ENCODE measurements at places on chromosomes 4 and X.

GRCh38 chr4:163590619-163591264, 96.3 kb downstream of the TMA16 start:
- DNase-seq = peak; percentile 65

DNA sequence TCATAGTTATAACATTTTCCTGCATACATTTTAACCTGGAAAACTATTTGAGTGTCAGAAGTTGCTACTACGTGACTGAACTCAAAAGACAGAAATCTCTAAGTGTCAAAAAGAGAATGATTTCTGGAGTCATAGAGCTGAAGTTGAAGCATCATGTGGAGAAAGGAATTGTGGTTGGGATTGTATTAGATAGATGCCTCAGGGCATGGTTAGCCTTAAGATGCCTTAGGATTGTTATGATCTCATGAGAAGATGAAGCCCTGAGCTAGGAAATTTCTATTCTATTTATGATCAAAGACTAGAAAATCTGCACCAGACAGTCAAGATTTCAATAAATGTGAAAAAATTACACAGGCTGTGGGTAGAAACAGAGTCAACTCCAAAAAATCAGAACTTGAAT, 20.2 kb downstream of the EPGN start:
- DNase-seq = no peak

DNA sequence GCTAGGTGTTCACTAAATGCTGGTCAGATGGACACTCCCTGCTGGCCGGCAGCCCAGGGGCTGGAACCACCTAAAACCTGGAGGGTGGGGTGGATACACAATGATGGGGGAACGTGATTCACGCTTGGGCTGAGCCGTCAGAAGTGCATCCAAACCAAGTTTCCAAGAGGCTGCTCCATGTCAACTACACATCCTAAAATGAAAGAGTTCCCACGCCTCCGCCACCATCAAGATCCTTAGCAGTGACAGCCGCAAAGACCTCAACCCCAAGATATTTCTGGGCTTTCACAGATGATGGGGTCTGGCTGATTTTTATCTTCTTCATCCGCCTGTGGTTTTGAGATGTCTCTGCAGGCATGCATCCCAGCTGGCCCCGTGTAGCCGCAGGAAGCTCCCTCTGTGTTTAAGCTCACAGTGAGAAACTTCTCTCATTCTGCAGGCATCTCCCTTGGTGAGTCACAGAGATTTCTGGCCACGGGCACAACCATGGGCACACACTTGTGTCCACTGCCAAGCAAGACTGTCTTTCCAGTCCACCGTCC, 84.4 kb downstream of the HTRA3 start:
- no peak for DNase-seq

GRCh38 chrX:14777525-14777924, 95.3 kb downstream of the FANCB start:
- DNase-seq = peak; percentile 7

GRCh38 chr4:146165840-146166239, 9.7 kb upstream of the LSM6 start:
- DNase-seq = no peak

DNA sequence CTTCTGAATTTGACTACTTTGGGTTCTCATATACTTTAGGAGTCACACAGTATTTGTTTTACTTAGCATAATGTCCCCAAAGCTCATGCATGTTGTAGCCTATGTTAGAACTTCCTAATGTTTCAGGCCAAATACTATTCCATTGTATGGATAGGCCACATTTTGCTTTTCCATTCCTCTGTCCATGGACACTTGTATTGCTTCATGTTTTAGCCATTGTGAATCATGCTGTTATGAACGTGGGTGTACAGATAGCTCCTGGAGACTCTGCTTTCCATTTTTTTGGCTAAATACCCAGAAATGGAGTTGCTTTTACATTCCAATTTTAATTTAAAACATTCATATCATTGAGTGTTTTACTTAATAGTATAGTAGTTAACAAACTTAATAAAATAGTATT, 54.5 kb downstream of the HTT start:
- no peak for DNase-seq

GRCh38 chr4:37885496-37885895, 5.4 kb upstream of the TBC1D1 start:
- DNase-seq = peak; percentile 57

DNA sequence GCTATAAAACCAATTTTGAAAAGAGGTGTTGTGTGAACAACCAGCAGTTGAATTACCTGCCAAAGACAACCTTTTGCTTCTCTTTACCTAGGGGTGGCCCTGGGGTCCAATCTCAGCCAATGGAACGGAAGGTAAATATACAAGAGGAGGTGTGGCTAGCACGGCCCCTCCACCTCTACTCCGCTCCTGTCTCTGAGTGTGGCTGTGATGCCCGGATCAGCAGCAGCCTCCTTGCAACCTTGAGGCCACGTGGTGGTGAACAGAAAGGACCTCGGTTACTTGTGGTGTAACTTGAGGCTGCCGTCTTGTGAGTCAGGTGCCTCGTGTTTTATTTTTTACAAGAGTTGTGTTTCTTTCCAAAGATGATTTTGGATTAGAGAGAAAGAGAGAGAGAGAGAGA, 121.5 kb upstream of the PPP2R3B start:
- no peak for DNase-seq

- no peak for DNase-seq
Observed at GRCh38 chr4:163556177-163556576, 61.7 kb downstream of the TMA16 start.

DNA sequence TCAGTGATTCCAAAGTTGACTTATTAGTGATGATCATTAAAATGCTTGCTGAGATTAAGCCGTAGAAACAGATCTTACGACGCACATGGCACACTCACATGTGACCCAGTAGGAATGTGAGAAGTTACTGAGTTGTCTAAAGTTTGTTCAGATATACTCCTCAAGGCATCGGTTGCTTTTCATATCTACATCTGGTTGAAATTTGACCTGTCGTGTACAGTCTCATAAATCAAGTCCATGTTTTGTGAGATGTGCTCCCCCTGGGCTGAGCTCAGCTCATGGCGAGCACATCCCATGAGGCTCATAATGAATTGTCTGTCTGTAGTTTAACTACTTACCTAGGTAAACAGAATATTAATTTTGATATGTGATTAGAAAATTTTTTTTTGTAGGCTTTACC, 67.0 kb downstream of the TNIP2 start:
- DNase-seq = no peak

GRCh38 chr4:28176942-28177341, 1316.3 kb downstream of the STIM2 start:
- no peak for DNase-seq

DNA sequence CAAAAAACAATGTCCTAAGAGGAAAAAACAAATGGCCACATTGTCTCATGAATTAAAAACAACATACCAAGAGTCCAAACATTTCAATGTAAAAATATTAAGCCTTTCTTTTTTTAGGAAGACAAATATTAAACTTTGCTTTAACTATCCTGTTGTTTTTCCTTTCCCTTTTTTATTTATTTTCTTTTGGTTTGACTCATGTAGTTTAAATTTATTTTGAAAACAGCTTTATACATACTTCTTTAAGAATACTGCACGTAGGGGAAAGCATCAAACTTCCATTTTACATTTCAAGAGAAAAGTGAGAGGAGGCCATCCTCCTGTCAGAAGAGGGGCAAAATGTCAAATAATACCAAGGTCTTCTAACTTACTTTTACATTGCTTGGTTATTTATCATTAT, 8.7 kb downstream of the GAB1 start:
- DNase-seq = no peak

DNA sequence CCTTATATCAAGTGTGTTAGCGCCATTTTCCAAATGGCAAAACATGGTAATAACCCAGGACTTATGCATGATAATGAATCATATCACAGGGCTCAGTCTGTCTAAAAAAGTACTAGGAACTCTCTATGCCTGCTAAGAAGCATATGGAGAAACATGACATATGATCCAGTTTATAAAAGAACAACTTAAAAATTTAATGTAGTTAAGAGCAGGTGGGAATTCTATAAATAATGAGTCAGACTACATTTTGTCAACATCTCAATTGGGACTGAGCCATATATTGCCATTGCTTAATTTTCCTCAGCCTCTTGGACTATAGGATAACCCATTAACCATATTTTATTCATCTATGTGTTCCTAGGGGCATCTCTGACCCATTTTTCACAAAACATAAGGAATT, 360.4 kb upstream of the AGA start:
- no peak for DNase-seq

DNA sequence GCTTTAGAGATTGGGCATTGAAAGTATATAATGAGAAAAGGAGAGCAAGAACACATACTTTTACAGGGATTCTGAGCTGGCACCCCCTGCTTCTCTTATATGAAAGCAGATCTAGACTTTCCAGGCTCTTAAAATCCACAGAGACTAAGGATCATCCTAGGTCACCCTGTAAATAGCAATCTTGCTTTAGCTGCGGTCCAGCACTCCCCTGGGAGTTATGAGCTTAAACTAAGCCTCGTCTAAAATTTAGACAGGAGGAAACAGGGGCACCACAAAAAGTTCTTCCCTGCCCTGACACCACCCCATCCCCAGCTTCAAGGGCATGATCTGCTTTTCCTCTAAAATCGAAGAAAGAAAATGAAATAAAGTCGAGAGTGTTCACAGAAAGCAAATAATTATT, 143.3 kb upstream of the KCNIP4 start:
- DNase-seq = no peak

DNA sequence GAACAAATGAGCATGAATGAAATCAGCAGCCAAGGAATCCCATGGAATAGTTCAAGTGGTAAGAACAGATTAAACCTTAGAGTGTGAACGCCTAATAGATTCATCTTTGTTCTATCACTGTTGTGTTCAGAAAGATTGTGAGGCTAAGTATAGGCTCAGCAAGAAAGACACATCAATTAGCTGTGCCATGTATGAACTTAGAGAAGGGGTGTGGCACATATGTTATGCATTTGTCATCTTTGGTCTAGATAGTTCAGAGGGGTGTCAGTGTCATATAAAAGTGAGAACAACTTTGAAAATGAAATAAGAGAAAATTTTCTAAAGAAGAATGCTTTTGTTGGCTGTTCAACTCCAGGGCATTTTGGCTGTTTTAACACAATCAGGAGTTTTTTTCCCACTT, 9.4 kb downstream of the DAPP1 start:
- DNase-seq = no peak

DNA sequence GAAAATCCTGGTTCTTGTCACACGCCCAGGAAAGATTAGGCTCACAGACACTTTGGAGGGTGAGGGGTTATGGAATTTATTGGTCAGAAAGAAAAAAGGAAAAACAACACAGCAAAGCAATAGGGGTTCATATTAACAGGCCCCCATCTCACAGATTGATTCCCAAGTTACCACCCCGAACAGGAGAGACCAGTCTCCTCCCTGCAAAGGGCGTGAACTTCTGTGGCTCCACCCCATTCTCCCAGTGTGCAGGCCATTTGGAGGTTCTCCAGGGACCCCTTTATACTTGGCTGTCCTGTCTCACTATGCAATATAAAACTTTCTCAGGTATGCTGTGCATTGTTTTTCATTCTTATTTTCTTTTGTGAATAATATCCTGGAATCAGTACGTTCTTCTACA, 7.4 kb downstream of the FGF2 start:
- DNase-seq = no peak

DNA sequence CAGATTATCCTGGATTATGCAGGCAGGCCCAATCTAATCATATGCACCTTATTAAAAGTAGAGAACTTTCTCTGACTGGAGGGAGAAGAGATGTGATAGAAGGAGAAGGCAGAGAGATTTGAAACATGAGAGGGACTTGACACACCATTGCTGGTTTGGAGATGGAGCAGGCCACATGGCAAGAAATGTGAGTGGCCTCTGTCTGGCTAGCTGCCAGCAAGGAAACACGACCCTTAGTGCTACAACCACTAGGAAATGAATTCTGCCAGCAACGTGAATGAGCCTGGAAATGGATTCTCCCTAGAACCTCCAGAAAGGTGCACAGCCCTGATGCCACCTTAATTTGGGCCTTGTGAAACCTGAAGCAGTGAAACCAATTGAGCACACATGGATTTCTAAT, 79.5 kb upstream of the MBNL3 start:
- DNase-seq = no peak

GRCh38 chrX:152632445-152633097, 5.1 kb upstream of the GABRQ start:
- DNase-seq = peak; percentile 22

DNA sequence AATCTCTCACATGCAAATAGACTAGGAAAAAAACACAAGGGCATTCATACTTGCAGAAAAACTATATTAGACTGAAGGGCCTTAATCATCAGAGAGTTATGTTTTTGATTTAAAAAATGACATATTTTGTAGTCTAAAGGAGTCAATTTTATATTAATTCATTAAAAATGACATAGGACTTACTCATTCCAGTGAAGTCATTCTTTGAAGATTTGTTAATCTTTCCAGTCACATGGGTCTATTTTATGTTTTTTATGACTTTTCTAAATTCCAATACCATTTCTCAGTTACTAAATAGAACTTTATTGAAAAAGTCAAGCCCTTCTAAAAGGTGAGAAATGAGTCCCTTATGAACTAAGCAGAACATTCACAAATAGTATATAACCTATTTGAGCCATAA, 743.8 kb upstream of the INTU start:
- no peak for DNase-seq

- no peak for DNase-seq
Observed at GRCh38 chr4:2996415-2996814, 33.0 kb downstream of the GRK4 start.

- DNase-seq = peak; percentile 74
Observed at GRCh38 chrX:69538321-69538876, 34.3 kb downstream of the NALF2 start.

DNA sequence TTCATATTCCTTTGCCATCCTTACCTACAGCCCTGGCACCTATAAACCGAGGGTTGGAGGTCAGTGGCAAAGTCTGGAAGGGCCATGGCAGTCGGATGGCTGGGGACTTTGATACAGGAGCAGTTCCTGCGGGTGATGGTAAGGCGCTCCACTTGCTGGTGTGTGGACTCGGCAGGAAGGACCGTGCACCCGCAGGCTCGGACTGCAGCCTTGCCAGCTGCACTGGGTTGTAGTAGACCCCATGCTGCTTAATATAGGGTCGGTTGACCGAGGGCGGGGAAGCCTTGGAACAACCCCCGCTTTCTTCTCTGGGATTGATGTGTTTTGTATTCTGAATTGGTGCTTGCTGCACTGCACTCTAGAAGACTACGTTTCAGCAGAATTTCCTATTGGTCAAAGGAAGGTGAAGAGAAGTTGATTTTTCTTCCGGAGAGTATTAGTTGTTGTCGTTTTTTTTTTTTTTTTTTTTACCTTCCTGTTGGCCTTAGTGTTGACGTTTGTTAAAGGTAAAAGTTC, 638 bp downstream of the BLTP1 start:
- DNase-seq = peak; percentile 26

DNA sequence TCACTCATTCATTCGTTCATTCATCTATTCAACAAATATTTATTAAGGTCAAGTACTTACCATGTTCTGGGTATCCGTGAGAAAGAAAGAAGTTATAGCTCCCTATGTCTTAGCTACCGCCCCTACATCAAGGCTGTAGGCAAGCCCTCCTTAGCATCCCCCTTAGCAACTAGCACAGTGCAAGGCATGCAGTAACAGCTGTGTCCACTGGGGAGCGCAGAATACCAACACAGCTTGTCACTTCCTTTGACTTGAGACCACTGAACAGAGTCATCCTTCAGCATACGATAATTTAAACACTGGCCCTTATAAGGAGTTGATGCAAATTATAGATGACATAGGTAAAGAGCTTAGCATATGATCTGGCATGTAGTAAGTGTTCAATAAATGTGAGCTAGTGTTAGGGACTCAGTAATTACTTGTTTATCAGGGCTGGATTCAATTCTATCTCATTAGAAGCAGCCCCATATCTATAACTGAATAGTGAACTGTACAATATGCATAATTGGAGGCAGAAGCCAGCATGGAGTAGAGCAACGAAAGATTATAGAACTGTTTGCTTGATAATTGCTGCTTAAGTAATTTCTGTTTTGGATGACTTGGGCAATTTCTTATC, 8.7 kb downstream of the KIAA1210 start:
- DNase-seq = peak; percentile 51
